ENCODE measurements at places on chromosomes 2 and 18.

- no peak for DNase-seq
These were observed 41.6 kb downstream of the ZBTB14 start for GRCh38 chr18:5253910-5254309.

- DNase-seq = no peak
These were observed 501 bp downstream of the TNS1 start for GRCh38 chr2:218002143-218002844.

GRCh38 chr2:229363185-229363814 lies 92.2 kb upstream of the PID1 start:
- no peak for DNase-seq

GRCh38 chr2:146927080-146927711 lies 917.6 kb upstream of the ACVR2A start:
- DNase-seq = peak; percentile 11

DNA sequence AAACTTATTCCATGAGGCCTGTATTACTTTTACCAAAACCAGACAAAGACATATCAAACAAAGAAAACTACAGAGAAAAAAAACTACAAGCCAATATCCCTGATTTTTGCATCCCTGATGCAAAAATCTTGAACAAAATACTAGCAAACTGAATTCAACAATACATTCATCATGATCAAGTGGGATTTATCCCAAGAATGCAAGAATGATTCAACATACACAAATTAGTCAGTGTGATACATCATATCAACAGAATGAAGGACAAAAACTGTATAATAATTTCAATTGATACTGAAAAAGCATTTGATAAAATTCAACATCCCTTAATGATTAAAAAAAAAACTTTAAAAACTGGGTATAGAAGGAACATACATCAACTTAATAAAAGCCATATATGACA lies 106.8 kb downstream of the SLC39A10 start:
- no peak for DNase-seq

GRCh38 chr2:62661263-62661635 lies 44.3 kb upstream of the EHBP1 start:
- no peak for DNase-seq

- peak; percentile 15 for DNase-seq
These were observed 5.7 kb downstream of the KLHL23 start for GRCh38 chr2:169739351-169739750.

- DNase-seq = no peak
These were observed 92.9 kb downstream of the FMNL2 start for GRCh38 chr2:152427902-152428301.

DNA sequence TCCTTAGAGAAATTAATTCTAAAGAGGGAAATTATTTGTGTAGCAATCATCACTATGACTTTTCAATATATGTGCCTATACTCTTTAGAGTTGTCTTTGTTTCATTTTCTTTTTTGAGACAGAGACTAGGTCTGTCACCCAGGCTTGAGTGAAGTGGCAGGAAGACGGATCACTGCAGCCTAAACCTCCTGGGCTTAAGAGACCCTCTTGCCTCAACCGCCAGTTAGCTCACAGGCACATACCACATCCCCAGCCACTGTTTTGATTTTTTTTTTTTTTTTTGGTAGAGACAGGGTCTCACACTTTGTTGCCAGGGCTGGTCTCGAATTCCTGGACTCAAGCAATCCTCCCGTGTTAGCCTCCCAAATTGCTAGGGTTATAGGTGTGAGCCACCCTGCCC lies 12.4 kb downstream of the YWHAQ start:
- DNase-seq = no peak

GRCh38 chr18:37435996-37436395 lies 129.6 kb downstream of the CELF4 start:
- DNase-seq = no peak

- peak; percentile 1 for DNase-seq
These were observed 369.0 kb upstream of the CWC22 start for GRCh38 chr2:180376066-180376465.

- no peak for DNase-seq
These were observed 137.5 kb downstream of the FMNL2 start for GRCh38 chr2:152472481-152472887.

- DNase-seq = no peak
These were observed 44.4 kb upstream of the PEX13 start for GRCh38 chr2:60972889-60973656.

DNA sequence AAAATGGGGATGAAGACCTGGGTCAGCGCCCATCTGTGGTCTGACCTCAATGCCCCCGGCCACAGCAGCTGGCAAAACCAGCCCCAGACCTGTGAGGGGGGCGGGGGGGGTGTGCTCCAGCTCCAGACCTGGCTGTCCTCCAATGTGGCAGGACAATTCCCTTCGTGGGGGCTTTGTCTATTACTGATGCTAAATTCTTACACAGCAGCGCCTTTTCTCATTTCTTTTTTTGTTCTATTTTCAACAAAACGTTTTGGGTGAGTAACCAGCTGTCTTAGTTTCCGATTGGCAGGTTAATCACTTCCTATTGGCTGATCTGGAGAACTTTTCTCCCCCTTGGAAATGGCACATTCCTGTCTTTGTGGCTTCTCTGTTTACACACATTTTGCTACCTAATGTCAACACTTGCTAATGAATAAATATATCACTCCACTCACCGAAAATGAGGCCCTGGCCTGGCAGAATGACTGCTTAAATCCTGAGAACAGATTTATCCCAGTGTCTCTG lies 4.4 kb downstream of the SMAD7 start:
- no peak for DNase-seq

DNA sequence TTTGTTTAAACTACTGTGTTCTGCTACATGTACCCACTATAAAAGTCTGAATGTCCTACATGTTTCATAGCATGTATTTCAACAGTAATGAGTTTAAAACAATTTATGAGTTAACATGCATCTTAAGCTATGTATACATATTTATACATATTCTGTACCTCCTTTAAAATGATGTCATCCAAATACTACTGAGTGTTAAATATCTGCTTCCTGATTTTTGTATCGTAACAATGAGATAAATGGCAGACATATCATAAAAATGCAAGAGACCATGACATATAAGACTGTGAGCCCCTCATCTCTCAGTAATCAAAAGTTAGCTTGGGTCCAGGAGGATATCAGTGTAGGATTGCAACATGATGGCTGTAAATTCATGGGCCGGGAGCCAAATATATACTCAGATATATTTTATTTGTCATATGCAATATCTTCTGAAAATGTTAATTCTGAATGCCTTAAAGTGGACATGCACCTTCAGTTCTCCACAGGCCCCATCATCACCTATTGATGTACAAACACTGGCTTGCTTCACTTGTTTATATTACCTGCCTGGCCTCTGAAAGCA lies 3.6 kb downstream of the COL5A2 start:
- no peak for DNase-seq

DNA sequence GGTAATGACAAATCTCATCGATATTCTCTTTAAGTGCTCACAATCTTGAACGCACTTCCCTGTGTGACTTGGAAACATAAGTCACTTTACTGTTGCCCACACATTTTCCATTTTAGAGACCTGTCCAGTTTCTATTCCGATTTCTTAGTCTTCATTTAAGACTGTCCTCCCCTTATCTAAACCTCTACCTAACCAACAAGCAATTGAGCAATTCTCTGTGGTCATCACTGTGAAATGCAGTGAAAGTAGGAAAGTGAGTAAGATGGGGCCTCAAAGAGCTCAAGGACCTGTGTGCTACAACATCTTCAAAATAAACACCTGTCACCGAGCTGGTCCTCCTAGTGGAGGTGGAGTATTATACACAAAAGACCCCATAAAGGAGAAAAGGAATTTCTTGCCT lies 184.4 kb downstream of the CNTNAP5 start:
- no peak for DNase-seq

GRCh38 chr2:96768083-96768561 lies 7.4 kb downstream of the CNNM4 start:
- no peak for DNase-seq

DNA sequence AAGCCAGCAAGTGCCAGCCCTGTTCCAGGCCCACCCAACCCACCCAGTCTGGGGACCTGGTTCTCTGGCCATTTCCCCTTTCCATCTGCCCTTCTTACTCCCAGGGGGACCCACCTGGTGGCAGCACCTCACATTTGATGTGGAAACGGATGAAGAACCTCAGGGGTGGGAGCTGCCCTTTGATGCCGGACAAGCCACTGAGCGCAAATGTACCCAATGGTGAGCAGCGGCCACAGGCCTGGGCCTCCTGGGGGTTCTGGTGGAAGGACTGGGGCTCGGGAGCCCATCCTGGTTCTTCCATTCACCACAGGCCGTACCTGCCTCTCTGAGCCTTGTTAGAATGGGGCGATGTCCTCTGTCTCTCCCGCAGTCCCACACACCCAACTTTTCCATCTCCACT lies 84.7 kb downstream of the EPAS1 start:
- no peak for DNase-seq

DNA sequence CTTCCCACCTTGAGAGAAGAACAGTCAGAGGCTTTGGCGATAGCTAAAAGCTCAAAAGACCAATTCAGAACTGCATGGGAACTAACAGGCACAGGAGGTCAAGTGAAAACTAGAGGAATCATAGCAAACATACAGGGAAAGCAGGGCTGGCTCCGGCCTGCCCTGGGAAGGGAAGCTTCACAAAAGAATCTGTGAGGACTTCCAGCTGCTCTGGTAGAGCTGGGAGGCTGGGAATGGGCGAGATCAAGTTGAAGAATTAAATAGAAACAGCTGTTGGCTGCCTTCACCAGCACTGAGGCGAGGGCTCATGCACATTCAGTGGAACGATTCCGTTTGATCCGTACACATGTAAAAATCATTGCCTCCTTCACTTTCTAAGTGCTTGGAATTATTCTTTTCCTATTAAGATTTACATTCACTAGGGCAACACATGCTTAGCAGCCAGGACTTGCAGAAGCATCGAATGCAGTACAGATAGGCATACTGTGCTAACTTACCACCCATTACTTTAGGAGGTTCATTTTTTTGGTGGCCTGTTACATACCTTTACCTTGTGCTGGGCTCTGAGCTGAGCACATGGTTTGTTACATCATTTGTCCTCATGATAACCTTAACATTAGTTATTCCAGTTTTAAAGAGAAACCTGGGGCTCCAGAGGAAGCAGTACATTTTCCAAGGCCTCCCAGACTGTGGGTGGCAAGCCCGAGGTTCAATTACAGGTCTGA lies 125.4 kb upstream of the RNF152 start:
- DNase-seq = peak; percentile 35

GRCh38 chr18:28485918-28486317 lies 309.0 kb upstream of the CDH2 start:
- no peak for DNase-seq

DNA sequence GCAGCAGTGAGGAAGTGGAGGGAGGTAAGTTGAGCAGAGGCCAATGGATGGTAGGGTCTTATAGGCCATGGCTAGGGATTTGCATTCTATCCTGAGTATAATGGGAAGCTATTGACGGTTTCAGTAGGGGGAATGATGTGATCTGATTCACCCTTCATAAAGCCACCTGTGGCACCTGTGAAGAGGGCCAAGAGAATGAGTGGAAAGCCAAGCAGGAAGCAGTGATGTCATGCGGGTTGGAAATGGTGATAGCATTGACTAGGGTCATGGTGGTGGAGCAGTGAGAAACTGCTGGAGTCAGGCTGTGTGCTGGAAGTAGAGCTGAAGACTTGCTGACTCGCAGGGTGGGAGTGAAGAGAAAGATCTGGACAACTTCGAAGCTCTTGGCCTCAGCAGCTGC lies 111.7 kb downstream of the MARCHF4 start:
- DNase-seq = no peak

DNA sequence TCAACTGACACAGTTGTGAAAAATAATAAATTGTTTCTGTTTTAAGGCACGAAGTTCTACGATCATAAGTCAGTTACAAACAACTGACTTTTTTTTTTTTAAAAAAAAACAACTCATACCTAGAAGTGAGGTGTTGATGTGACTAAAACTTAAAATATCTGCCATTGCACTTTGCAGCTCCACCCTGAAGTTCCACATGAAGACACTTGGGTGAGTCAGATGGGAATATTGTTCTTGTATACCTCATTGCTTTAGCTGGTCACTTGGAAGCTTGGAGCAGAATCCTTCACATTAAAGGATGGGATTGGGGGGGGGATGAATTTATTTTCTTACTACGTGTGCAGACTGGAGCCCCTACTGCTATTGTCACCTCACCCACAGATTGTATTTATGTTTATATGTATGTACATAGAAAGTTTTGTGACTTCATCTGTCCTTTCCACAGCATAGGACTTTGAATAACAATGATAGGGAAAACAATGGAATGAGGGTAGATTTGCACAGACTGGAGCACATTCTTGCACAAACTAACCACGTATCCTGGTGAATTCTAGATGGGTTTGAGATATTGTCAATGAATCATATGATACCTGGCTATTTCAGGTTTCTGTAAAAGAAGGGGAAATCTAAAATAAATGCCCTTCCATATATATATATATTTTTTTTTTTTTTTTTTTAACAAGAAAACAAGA lies 57.9 kb upstream of the ARHGAP15 start:
- DNase-seq = no peak
